ENCODE measurements at places on chromosomes 3 and 15.

DNA sequence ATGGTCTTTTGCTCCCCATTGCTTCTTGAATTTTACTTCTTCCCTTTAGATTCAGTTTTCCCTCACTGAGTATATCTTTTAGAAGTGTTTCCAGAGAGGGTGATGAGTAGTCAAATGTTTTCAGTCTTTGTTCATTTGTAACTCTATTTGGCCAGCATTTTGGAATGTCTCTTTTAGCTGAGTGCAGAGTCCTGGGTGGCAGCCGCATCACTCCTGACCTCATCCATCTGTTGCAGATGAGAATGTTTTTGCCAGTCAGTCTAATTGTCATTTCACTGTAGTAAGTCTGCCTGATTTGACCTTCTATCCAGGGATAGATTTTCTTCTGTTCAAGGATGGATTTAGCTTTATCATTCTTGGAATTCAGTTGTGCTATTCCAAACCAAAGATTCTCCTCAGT is 7.3 kb downstream of the SRPRB start:
- no peak for DNase-seq

GRCh38 chr15:62840526-62841268 is 201.8 kb upstream of the TPM1 start:
- DNase-seq = no peak

GRCh38 chr3:112585782-112586181 is 23.9 kb downstream of the SLC35A5 start:
- no peak for DNase-seq

- no peak for DNase-seq
Measured at GRCh38 chr3:123602325-123602724, 17.5 kb upstream of the HACD2 start.

DNA sequence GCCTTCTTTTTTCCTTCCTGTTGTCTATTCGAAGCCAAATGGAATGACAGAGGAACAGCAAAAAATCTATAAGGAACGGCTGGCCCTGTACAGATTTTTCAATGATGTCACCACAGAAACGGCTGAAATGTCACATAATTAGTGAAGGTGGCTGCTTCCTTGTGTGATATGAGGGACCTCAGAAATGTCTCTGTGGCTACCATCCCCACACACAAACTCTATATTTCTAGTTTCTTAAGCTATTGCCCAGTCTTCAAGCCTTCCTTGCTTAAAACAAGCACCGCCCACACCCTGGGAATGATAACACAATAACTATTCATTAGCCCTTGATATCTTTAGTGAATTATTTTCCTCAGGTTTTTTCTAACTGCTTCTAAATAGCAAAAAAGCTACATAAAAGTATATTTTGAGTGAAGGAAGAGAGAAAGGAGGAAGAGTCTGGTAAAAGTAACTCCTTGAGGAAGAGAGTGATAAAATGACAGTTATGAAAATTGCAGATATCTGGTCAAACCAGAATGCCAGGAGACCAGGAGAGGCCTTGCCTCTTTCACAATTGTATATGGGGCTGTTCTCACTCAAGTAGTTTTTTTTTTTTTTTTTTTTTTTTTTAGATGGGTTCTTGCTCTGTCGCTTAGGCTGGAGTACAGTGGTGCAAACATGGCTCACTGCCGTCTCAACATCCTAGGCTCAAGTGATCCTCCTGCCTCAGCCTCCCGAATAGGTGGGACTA is 38.7 kb downstream of the FMN1 start:
- DNase-seq = no peak

- DNase-seq = no peak
Measured at GRCh38 chr3:46194868-46195553, 13.1 kb downstream of the CCR1 start.

DNA sequence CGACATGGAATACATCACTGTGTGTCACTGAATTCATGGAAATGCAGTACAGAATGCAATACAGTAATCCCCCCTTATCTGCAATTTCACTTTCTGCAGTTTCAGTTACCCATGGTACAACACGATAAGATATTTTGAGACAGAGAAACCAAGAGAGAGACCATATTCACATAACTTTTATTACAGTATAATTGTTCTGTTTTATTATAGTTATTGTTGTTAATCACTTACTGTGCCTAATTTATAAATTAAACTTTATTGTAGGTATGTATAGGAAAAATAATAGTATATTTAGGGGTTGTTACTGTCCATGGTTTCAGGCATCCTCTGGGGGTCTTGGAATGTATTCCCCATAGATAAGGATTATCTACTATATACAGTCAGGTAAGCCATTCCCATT is 61.8 kb downstream of the MBNL1 start:
- no peak for DNase-seq

- DNase-seq = no peak
Measured at GRCh38 chr15:62625429-62626033, 417.0 kb upstream of the TPM1 start.

GRCh38 chr3:154829929-154830328 is 250.2 kb upstream of the MME start:
- no peak for DNase-seq

DNA sequence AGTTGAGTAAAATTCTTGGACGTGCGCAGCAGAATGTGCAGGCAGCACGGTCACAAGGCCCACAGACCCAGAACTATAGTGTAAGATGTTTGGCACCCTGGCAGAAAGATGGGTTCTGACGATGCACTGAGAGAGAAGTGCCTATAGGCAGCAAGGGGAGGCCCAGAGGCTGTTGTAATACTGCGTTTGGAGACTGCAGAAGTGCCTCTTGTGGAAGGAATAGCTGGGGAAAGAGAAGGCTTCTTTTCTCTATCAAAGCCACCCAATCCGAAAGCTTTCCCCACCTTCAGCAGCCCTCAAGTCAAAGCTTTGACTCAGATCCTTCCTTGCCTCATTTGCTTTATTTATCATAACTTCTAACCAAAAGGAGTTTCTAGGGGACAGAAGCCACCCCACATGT is 5.2 kb upstream of the SIN3A start:
- DNase-seq = peak; percentile 37

DNA sequence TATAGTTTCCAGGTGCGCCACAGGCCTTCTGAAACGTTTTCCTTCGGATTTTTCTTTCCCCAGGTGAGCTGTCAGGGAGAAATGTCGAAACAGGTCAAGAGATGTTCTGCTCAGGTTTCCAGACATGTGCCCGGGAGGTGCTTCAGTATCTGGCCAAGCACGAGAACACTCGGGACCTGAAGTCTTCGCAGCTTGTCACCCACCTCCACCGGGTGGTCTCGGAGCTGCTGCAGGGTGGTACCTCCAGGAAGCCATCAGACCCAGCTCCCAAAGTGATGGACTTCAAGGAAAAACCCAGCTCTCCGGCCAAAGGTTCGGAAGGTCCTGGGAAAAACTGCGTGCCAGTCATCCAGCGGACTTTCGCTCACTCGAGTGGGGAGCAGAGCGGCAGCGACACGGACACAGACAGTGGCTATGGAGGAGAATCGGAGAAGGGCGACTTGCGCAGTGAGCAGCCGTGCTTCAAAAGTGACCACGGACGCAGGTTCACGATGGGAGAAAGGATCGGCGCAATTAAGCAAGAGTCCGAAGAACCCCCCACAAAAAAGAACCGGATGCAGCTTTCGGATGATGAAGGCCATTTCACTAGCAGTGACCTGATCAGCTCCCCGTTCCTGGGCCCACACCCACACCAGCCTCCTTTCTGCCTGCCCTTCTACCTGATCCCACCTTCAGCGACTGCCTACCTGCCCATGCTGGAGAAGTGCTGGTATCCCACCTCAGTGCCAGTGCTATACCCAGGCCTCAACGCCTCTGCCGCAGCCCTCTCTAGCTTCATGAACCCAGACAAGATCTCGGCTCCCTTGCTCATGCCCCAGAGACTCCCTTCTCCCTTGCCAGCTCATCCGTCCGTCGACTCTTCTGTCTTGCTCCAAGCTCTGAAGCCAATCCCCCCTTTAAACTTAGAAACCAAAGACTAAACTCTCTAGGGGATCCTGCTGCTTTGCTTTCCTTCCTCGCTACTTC is 3.8 kb downstream of the BHLHE40 start:
- DNase-seq = peak; percentile 24

GRCh38 chr3:13785351-13785750 is 94.5 kb downstream of the WNT7A start:
- DNase-seq = no peak

DNA sequence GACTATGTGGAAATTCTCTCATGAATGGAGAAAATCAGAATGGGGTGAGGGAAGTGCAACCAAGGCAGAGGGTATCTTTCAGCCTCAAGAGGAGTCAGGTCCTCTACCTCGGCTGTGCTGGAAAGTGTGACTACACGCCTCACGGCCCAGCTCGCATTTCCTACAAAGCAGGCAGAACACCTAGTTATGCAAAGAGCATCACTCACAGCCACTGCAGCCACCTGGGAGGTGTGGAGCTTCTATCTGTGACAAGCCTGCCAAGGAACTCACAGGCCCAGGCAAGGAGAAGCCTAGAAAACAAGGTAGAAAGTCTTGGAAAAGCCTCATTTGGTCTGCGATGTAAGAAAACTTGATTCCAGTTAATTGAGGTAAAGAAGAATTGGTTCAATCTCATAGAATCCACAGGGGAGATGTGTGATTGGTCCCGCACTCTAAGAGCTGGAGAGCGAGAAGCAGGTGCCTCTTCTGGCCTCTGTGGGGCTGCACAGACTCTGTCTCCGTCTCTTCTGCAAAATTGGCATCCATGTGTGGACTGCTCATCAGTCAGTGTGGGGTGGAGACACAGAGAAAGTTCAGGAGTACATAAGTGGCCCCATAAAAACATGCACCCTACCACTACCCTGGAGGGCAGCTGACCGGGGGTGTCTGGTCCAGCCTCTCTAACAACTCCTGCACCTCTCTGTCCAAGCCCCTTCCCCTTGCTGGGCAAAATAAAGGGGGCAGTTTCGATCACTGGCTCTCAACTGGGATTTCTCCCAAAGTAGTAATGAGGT is 76.8 kb downstream of the TAMM41 start:
- DNase-seq = no peak

DNA sequence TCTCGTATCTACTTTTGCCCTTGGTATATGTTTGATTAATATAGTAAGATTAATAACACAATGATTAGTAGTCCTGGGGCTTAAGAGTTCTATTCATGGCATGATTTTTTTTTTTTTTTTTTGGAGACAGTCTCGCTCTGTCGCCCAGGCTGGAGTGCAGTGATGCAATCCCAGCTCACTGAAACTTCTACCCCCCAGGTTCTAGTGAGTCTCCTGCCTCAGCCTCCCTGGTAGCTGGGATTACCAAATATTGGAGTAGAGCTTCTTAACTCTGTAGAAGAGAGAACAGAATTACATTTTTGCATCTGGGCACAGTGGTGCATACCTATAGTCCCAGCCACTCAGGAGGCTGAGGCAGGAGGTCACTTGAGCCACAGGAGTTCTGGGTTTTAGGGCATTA is 58.9 kb downstream of the RAB7A start:
- DNase-seq = no peak

DNA sequence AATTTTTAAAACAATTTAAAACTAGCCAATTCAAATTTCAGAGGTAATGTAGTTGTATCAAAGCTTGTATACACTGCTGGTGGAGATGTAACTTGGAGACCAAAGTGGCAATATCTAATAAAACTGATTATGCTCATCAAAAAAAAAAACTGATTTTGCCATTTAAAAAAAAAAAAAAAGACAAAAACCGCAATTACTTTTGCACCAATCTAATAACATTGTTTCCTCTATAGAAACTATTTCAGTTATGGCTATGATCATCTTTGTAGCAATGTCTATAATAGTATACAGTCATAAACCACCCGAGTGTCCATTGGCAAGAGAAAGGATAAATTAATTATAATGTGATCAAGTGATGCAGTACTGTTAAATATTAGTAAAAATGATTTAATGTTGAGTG is 149.3 kb upstream of the SEMA6D start:
- DNase-seq = no peak

DNA sequence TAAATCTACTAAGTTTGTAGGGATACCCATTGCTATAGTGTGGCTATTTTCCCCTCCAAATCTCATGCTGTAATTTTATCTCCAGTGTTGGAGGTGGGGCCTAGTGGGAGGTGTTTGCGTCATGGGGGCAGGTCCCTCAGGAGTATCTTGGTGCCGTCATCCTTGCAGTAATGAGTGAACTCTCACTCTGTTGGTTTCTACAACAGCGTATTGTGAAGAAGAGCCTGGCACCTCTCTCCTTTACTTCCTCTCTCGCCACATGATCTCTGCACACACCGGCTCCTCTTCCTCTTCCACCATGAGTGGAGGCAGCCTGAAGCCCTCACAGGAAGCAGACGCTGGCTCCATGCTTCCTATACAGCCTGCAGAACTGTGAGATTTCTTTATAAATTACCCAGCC is 34.0 kb upstream of the TRPM1 start:
- peak; percentile 25 for DNase-seq

- DNase-seq = peak; percentile 75
Measured at GRCh38 chr15:82999905-83000671, 11.4 kb downstream of the C15orf40 start.

- no peak for DNase-seq
Measured at GRCh38 chr3:65497236-65497635, 541.5 kb downstream of the MAGI1 start.

- no peak for DNase-seq
Measured at GRCh38 chr15:40582726-40583246, 11.3 kb upstream of the KNL1 start.

DNA sequence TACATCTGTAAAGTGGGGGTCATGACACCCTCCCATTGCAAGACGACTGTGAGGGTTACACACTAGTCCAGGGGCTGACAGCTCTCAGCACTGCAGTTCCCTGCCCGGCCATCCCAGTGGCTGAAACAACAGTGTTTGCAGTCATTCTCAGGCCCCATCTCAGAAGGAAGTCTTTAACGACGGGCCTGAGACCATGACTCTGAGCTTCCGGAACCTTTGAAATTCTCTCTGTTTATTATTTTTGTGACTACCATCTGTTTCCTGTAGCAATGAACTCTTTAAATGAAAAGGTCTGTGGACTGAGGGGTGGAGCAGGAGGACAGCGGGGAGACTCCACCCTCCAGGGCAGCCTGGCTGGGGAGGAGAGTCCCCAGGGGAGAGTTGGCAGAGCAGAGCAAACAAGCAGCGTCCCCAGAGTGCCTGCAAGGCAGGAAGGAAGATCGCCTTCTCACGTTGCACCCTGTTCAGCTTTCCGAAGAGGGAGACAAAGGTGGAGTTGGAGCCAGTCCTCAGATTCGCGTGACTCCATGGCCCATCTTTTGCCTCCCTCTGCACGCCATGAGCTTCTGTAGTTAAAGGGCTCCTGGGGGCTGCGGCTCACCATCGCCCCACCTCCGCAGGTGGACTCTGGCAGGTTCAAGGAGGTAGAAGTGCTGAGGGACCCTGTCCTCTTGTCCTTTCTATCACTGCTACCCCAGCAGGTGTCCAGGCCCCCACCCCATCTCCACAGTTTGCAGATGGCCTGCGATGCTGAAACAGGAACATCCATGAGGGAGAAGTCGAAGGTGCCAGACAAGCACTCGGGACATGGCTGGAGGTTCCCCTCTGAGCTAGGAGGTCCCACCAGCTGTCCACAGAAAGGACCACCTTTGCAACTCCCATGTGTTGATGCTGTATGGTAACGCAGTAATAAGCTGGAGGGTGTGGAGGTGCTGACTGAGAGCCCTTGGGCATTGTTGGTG is 525.8 kb upstream of the PROK2 start:
- DNase-seq = peak; percentile 68
